ENCODE measurements at places on chromosomes 2 and 18.

DNA sequence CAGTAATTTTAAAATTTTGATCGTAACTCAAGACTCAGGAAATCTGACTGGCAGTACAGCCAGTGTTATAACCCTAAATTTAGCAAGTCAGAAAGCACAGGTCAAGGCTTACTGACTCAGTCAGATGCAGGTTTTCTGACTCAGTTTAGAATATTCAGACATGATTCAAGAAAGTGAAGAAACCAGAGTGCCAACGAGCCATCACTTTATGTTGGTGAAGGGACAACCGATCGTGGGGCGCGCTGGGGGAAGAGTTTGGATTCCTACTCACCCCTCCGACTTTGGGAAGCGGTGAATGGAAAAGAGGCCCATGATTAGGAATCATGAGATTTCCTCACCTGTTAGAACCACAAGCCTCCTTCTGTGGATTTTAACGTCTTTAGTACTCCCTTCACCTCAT is 998 bp downstream of the RNF149 start:
- no peak for DNase-seq

- DNase-seq = no peak
These were observed 658.8 kb upstream of the ID2 start for GRCh38 chr2:8022908-8023640.

DNA sequence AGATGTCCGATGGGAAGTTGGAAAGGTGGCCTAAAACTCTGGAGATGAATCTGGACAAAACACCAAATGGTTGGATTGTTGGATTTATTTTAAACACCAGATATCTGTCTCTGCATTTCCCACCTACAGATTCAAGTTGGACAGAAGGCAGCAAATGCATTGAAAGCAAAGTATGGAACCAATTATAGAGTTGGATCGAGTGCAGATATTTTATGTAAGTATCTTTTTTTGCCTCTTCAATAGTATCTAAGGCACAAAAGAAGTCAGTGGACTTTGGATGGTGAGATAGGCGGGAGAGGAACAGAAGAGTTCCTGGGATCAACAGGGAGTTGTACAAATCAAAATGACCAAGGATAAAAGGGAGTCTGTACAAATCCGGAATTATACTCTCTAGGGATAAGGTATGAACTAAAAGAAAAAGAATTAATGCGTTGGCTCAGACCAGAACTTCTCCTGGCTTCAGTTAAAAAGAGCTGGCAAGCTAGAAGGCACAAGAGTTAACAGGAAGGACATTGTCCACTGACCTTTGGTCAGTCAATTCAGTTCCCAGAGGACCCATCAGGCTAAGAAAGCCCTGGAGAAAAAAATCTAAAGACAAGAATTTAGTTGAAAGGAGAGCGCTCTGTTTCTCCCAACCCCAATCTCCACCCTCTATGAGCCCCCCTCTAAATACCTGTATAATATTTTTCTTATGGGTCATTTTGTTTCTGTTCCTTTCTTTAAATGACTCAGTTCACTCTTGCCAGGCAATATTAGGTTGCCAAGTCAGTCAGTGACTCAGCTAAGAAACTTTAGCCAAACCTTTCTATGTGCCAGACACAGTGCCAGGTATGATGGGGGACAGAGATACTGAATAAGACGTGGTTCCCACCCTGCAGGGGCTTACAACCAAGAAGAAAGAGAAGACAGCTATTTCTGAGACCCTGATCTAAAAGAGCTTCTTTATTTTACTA is 29.1 kb downstream of the CPO start:
- DNase-seq = no peak

DNA sequence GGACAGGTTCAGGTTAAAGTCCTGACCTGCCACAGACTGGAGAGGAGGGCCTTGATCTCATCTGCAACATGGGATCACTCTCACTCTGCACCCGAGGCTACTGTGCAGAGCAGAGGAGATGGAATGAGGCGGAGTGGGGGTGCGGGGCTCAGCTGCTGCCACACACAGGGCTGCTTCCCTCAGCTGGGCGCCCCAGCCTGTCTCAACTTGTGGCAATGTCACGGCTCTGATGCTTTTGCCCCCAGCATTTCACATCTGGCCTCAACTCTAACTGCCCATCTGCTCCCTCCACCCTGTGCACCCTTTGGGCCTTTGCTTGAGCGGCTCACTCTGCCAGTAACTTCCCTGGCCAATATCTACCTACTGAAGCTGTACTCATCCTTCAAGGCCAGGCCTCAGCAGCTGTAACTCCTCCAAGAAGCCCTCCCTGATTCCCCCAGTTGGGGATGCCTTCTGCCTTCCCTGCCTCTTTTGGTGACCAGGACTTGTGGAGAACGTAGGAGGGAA is 70.3 kb downstream of the POLR1A start:
- no peak for DNase-seq

DNA sequence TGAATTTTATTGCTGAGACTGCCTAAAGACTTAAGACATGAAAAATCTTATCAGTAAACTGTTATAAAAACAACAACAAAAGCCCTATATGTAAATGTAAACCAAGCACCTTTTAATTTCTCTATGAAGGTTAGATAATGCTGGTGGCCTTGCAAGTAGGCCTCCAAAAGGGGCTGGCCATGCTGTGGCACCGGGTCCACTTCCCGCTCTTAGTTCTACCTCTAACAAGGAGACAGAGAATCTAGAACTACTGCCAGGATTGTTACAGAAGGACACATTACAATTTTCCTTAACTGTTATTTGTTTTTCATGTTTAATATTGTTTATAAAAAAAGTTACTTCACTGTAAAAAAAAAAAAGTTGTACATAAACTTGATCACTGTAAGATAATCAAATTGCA is 49.0 kb downstream of the UGP2 start:
- no peak for DNase-seq

DNA sequence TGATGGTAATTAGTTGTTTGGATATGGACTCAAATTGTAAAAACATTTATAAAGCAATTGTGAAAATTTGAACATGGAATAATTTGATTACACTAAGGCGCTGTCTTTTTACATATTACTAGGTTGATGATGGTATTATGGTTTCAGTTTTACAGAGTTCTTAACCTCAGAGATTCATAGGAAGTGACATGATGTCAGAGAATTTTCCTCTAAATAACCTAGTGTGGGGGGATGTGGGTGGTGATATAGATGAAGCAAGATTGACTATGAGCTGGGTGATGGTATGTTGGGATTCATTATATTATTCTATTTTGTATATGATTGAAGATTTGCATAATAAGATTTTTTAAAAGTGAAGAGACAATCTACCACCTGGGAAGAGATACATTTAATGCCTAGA is 45.9 kb upstream of the ATP5MC3 start:
- DNase-seq = no peak

DNA sequence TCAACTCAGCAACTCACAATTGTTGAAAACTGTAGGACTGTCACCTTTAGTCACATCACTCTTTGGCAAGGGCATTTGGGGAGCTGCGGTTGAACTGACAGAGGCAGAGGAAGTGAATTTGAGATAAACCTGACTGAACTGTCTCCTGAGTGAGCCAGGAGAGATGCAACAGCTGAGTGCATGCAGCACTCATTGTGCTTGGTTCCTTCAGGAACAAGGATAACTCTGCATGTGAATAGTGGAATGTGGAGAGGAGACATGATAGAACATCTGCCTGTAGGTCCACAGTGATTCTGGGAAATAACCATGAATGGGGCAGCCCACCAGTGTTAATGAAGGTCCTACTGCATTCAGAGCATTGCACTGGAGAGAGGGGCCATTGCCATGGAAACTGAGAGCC is 494.7 kb downstream of the STK39 start:
- DNase-seq = no peak

DNA sequence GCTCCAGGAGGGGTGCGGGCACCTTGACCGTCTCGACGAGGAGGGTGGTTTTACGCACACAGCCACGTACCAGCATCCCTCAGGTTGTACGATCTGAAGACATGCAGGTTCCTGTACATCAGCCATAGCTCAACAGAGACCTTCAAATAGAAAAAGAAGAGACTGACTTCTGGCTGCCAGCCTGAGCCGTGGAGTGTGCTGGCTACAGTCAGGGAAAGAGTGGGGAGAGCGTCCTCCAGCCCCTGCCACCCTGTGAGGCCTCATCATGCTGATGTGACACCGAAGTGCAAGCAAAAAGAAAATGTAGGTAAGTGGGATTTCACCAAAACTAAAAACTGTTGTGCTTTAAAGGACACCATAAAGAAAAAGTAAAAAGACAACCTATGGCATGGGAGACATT is 47.0 kb downstream of the ADI1 start:
- no peak for DNase-seq

GRCh38 chr18:77765468-77765867 is 515.8 kb downstream of the GALR1 start:
- no peak for DNase-seq

DNA sequence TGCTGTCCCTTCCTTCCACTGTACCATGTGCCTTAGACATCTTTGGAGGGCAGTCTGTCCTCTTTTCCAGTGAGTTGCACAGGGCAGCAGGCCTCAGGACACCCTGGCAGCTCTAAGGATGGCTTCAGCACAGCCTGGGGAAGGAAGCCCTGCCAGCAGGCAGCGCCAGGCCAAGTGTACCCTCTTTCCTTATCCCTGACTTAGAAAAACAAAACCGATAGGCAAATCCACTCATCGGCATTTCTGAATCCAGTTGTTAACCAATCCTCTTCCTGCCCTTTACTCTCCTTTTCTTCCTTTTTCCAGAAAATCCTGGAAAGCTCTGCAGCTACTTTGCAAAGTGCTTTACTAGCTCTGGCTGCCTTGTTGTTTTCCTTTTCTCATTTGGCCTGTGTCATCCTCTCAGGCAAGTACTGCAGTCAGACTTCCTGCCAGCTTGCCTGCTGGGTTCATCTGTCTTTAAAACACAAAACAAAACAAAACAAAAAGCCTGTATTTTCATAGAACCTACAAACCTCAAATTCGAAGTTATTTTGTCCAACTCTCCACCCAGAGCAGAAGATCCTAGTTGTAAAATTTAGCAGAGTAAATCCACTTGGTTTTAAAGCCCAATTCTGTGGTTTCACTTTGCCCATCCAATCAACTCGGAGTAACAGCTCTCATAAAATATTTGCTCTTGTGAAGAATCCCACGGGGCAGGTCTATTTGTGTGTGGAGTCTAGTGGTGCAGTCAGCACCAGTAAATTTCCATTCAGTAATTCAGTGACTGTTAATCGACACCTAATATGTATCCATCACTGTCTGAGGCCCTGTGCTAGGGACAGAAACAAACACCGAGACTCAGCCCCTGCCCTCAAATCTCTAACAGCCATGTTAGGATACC is 45.2 kb downstream of the PCBP1 start:
- DNase-seq = no peak

Measured in stimulated activated CD8-positive, alpha-beta memory T cell treated with anti-CD3 and anti-CD28 coated beads, Interleukin-4, amount 100 ng/mL, for 1 hour (primary cell).